A673 (cell line): ENCODE measurements at places on chromosomes 13 and 19.

- DNase-seq: no peak
These were observed 46.2 kb downstream of the KLF2 start for GRCh38 chr19:16370641-16371391.

DNA sequence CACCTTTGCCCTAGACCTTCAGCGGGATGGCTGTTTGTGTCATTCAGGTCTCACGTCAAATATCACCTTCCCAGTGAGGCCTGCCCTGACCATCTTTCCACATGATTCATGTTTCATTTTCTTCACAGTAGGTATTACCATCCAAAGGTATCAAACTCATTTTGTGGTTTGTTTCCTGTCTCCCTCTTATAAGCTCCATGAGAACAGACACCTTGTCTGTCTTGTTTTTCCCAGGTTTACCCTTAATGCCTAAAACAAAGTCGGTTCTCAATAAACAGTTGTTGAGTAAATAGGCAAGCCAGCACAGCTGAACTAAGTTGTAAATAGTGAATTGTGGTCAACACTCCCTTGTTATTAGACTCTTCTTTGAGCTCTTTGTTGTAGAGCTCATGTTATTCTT, 122.6 kb upstream of the GJB6 start:
- DNase-seq: no peak

GRCh38 chr13:47409778-47410177, 512.9 kb upstream of the HTR2A start:
- DNase-seq: no peak

GRCh38 chr13:33066329-33066728, 50.1 kb downstream of the KL start:
- DNase-seq: no peak

DNA sequence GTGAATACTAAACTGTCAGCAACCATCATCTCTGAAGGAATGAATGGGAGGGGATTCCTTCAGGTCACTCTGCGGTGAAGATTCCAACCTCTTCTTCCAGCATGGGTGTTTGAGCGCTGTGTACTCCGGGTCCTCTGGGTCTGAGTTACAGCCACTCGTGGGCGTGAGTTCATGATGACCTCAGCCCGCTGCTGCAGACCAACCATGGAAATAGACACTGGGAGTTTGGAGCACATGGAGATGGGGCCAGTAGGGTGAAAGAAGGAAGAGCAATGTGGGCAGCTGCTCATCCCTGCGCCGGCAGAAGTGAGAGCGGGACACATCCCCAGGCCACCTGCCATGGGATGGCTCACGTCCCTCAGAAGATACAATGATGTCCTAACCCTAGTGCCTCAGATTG, 16.8 kb upstream of the RAB20 start:
- no peak for DNase-seq

- DNase-seq: no peak
These were observed 15.0 kb downstream of the APBA3 start for GRCh38 chr19:3746371-3747056.

DNA sequence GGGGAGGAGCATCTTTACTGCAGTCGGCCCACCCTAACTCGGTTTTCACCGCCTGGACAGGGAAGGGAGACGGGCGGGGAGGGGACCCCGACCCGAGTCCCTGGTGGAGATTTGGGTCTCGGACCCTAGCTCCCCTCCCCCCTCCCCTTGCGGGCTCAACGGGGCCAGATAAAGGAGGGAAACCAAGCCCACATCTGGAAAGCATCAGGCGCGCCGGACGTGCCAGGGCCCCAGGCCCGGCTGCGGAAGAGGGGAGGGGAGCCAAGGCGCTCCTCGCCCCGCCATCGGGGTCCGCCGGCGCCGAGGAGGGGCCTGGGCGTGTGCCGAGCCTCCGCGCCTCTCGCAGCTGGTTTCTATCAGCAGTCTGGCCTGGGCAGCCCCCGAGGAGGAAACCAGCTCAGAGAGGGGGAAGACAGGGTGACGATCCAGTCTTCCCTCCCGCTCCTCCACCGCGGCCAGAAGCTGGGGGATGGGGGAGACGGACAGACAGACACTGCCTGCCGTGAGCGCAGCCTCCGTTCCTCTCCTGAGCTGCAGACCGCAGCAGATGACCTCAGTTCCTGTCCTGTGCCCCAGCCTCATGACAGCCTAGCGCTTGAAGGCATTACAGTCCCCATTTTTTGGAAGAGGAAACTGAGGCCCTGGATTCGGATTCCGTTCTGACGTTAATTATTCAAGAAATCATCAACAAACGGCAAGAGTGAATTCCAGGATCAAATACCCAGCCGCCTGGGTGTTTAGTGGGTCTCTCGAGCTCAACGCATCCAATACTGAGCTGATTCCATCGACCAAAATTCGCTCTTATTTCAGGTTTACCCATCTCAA, 3.6 kb upstream of the GNG8 start:
- DNase-seq: peak; percentile 53

GRCh38 chr19:46494146-46494940, 1.3 kb downstream of the PNMA8B start:
- DNase-seq: no peak

GRCh38 chr13:75181906-75182305, 300.1 kb downstream of the TBC1D4 start:
- DNase-seq: no peak

DNA sequence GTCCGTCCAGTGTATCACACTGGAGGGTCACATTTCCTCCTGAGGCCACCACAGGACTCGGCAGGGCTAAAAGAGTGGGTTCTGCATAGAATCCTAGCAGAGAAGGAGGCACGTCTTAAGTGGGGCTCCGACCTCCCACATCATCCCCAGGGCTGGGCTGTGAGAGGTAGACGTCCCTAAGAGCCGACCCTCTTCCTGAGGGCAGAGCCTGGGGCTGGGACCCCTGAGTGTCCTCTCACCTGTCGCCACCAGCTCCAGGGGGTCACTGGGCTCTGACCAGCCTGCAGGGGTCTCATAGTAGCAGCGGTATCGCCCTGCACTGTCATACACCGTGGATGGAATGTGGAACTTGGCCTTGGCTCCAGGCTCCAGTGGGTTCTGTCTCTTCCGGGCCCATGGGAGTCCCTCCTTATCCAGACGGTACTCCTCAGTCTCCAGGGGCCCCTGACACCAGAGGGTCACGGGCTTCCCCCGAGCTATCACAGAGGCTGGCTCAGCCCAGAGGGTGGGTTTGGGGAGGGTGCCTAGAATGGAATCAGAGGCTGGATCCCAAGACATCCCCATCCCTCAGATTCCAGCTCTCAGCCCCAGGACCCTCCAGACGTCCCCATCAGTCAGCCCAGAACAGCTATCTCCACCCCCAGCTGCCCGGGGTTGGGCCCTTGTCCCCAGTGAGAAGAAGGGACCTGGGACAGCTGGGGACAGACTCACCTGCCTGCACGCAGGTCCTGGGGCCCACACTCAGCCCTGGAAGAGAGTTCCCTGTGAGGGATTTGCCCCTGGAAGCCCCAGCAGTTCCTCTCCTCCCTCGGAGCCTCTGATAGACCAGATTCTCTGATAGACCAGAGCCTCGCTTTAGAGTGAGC, 590 bp downstream of the LILRB5 start:
- DNase-seq: no peak

GRCh38 chr19:56837004-56837403, 3.5 kb downstream of the PEG3 start:
- DNase-seq: peak; percentile 50

- no peak for DNase-seq
These were observed 380.7 kb downstream of the ZNF536 start for GRCh38 chr19:30752876-30753275.

GRCh38 chr19:35342430-35342829, 5.3 kb upstream of the FFAR1 start:
- DNase-seq: no peak

DNA sequence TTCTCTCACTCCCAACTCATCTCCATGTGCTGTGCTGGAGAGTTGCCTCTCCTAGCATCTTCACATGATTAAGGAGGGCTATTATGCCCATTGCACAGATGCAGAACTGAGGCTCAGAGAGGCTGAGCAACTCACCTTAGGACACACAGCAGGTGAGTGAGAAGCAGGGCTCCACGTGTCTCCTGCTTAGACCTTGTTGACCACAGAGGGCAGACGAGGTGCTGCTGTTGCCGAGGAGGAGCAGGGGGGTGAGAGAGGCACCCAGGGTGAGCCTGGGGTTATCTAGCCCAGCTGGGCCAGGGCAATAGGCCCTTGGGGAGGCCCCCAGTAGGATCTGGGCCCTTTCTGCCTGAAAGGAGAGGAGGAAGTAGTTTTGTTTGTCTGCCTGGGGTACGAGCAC, 2.4 kb upstream of the HSH2D start:
- no peak for DNase-seq

DNA sequence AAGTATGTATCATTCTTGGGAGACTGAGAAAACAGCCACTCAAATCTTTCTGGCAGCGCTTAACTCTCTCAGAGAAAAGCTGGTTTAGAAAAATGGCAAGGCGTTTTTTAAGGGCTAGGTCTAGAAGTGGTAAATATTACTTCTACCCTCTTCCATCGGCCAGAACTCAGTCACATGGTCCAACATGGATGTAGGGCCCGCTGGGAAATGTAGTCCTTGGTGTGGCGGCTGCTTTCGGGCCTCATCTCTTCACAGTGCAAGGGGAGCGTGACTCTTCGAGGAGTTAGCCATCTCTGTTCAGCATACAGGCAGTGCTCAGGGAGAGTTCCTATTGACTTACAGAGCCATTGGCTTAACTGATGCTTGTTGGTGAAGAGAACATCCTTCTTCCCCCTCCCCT, 6.3 kb downstream of the VSTM2B start:
- DNase-seq: no peak

DNA sequence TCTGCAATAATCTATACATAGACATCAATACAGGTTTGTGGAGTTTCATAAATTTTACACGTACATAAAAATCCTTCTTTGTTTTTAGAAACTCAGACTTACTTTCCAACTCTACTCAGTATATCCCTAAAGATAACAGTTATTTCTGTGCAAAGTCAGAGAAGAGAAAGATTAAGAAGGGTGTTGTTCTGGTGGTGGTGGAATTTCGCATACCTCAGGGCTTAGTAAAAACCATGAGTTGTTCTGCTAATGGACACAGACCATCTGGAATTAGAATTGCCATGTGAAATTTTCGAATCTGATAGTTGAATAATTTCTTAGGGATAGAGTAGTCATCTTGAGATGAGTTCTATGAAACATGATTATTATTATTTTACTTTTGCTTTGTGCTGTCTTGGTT, 102.7 kb downstream of the ZAR1L start:
- no peak for DNase-seq

GRCh38 chr13:40440990-40441820, 225.2 kb downstream of the FOXO1 start:
- no peak for DNase-seq
